ENCODE measurements at places on chromosomes 4 and X. TPM values are rescaled to one million over a fixed set of nuclear protein-coding genes. Genes with fewer than 3 reads are reported as not detected.

Gene RHOXF1
- not detected for total RNA-seq

Gene CNKSR2
- total RNA-seq, result 0.51 TPM

- no peak for DNase-seq
Measured at GRCh38 chrX:68196939-68197791, 236.1 kb downstream of the OPHN1 start.

DNA sequence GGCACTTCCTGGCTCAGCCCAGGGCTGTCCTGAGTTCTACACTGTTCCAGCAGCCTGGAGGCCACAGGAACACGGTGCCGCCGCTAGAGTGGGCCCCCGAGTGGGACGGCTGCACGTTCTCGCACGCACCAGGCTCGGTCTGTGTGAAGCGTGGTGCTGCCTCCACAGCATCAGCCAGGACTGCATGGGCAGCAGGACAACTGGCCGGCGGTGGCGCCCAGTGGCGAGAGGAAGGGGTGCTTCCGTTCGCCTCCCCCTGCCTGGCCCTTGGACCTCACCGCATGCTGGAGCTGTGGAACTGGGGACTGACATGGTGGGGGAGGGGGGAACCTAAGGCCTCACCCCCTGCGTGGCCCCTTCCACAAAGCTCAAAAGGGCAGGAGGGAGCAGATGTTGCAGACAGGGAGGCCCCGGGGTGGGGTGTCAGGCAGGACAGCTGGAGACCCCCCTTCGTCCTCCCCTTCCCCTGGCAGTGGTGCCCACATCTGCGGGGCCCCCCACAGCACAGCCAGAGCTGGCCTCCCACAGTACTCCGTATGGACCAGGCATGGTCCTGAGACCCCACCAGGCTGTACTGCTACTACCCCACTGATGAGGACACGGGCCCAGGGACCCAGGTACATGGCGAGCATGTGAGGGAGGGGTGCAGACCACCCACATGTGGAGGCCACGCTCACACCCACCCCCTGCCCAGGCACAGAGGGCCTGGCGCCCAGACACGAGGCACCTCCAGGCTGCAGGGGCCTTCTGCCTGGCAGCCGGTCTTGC is 58.5 kb downstream of the ACOX3 start:
- no peak for DNase-seq

- no peak for DNase-seq
Measured at GRCh38 chr4:169234137-169234855, 36.5 kb downstream of the SH3RF1 start.

GRCh38 chr4:181671672-181672071 is 571.5 kb upstream of the TENM3 start:
- no peak for DNase-seq

- DNase-seq, result no peak
Measured at GRCh38 chr4:169385376-169385775, 114.6 kb upstream of the SH3RF1 start.

DNA sequence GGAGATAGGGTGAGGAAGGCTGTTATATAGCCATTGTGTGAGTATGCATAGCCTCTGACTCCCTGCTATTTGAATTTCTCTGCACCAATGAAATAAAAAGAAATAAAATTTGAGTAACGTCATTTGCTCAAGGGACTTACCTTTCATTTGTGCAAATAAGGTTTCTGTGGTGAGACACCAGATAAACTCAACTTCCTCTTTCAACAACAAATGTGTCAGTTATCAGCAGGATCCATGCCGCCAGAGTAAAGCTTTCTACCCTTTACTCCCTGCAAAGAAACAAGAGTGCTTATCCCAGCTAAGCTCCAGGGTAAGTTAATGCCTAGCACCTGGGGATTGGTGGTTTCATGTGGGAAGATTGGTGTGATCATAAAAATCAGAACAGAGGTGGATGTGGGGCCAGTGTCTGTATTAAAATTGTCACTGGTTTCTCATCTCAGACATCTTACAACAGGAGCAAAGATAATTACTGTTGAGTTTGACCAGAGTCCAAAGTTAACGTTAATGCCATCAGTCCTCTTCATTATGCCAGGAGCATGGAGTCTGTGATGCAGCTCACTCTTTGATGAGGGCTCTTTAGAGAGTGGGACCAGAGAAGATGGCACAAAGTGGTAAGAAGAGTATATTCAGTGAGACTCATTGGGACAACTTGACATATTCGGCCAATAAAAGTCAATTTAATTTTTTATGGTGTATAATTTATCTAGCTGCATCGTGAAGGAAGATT is at the start of gene P2RY10:
Gene P2RY10 (plus strand): TSS at position 206 of the 727 bp plus-strand sequence. CDS start 15,130 bp downstream, outside the sequence.
- DNase-seq, result no peak

DNA sequence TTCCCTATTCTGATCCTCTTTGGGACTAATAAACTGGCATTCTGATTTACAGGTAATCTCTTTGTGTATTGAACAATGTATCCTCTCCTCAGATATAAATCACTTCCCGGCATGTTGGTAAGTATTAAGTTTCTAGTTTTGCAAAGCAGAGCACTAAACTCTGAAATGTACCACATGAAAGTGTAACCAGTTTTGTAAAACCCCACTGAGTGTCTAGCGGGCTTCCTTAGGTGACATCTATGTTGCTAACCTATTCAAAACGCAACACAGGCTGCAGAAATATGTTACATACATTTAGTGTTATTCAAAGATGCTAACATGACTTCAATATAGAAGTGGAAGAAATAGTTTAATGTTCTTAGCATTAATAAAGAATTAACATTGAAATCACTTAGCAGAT is 25.2 kb downstream of the DNAJB14 start:
- no peak for DNase-seq

Data from Right ventricle myocardium superior (tissue), 1 donor.